ENCODE measurements at places on chromosomes 1 and 21. TPM values are rescaled to one million over a fixed set of nuclear protein-coding genes. Genes with fewer than 3 reads are reported as not detected.

Gene GNAT2
- total RNA-seq = 0.26 TPM

Gene UQCRH
- 258 TPM for total RNA-seq

Gene MIA3
- total RNA-seq = 57.9 TPM

GRCh38 chr1:193827516-193827915 lies 641.1 kb upstream of the B3GALT2 start:
- DNase-seq = no peak
- no peaks in the 10 kb centered on the region for H3K27me3 ChIP-seq
- no peak overlapping the region for H3K4me3 ChIP-seq
- no peaks in the 10 kb centered on the region for H3K36me3 ChIP-seq
- no peaks in the 10 kb centered on the region for H3K4me1 ChIP-seq

- H3K4me3 ChIP-seq = no peak overlapping the region
- H3K27ac ChIP-seq = no peak overlapping the region
- H3K27me3 ChIP-seq = peaks cover 2% of the 10 kb centered on the region
- peak; percentile 6 for DNase-seq
- peaks cover 3% of the 10 kb centered on the region for H3K4me1 ChIP-seq
- H3K36me3 ChIP-seq = no peaks in the 10 kb centered on the region
Measured at GRCh38 chr1:115179397-115180079, 90.2 kb upstream of the TSPAN2 start.

DNA sequence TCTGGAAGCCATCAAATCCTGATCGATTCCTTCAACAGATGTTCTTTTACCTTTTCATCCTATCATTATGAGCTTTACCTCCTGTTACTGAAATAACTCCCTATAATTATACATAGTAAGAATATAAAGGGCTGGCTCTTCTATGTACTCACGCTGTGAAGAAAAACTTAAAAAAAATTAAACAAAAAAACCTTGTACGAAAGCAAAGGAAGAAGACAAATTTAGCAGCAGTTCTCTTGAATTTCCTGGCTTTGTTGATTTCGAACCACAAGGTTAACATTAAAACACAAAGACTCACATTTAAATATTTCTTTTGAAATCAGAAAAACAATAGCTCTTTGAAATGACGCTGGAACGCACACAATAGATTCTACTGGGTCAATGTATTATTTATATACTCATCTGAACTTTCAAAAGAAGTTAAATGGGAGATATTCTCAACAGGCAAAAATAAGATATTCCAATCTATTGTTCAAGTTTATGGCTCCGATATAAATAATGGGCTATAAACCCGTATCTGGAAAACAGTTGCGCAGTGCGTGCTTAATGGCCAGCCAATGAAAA lies 13.6 kb upstream of the SPEN start:
- H3K36me3 ChIP-seq = peaks cover 7% of the 10 kb centered on the region
- peak overlapping the region; percentile 98 for H3K27ac ChIP-seq
- H3K4me3 ChIP-seq = peak overlapping the region; percentile 90

DNA sequence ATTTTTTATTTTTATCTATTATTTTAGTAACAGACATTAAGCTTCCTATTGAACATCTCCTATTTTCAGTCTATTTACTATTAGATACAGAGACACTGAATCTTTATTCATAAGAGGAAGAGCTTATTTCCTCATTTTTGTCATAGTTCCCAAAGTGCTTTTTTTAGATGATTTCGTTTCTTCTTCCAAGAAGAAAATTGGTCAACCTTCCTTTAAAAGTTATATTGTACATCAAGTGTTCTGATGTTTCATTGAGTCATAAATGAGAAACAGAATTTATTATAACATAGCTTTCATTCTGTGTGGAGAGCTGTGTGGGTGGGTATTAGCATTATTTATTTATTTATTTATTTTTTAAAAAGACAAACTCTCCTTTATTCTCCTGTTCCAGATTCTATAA lies 50.6 kb upstream of the BACH1 start:
- no peak overlapping the region for H3K4me3 ChIP-seq
- no peak overlapping the region for H3K27ac ChIP-seq
- peaks cover 22% of the 10 kb centered on the region for H3K27me3 ChIP-seq
- DNase-seq = no peak
- H3K4me1 ChIP-seq = peaks cover 13% of the 10 kb centered on the region
- H3K36me3 ChIP-seq = peaks cover 4% of the 10 kb centered on the region

DNA sequence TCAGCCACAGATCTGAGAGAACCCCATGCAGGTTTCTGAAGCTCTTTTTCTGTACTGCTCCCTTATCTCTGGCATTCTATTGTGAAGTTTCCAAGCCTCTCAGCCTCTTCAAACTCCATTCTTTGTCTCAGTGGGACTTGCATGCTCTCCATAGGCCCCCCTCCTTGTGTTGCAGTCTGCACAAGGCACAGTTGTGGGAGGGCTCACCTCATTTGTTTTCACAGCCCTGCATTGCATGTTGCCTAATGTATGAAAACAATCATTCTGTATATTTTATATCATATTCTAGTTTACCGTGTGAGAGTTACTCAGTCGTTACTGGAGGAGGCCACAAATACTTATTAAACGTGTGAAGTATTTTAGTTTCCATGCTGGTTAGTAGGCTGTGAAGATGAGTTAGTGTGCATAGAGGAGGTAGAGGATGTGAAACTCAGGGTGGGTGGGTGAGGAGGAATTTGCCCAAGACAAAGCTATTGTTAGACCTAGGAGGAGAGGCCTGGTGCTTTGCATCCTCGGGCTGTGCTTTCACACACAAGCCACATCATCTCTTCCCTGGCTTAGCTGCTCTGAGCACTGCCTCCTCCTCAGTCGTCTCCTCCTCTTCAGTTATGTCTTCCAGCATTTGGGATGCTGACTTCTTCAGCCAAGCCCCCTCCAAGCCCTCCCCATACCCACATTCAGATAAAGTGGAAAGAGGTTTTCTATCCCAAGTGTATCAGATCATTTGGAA lies 7.8 kb upstream of the CHI3L2 start:
- peaks cover 92% of the 10 kb centered on the region for H3K4me1 ChIP-seq
- no peaks in the 10 kb centered on the region for H3K27me3 ChIP-seq
- peaks cover 5% of the 10 kb centered on the region for H3K36me3 ChIP-seq
- peak; percentile 78 for DNase-seq
- peak overlapping the region; percentile 88 for H3K27ac ChIP-seq
- peak overlapping the region; percentile 30 for H3K4me3 ChIP-seq

DNA sequence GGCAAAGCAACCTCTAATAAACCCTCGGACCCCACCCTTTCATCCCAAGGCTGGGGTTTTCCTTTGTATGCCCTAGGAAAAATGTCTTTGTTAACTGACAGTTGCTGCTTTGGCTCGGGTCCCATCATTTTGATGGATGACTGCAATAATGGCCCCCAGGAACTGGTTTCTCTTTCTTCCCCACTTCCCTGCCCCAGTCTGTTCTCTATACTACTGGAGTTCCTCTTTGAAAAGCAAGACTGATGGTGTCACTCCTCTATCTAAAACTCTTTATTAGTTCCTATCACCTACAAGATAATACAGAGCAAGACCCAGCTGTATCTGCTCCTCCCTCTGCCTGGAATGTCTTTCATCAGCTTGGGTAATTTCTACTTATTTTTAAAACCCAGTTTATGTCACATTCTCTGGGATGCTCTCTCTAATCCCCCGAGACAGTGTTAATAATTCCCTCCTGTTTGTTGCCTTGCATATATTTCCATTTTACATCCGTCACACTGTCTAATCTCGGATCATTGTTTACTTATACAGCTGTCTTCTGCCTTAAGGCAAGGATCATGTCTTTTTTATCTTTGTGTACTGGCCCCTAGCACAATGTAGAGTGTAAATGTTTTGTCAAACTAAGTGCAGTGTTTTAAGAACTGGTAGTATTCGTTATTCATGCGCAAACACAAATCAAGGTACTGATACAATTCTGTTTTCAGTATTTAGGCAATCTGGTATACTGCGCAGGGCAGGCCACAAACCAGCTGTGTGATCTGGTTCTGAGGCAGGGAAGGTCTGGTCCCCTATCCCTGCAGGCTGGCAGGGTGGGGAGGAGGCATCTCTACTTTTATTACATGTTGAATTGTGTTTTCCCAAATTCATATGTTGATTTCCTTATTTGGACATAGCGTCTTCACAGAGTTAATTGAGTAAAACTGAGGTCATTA lies 16.1 kb downstream of the SLAMF1 start:
- peaks cover 87% of the 10 kb centered on the region for H3K36me3 ChIP-seq
- H3K27me3 ChIP-seq = no peaks in the 10 kb centered on the region
- peaks cover 94% of the 10 kb centered on the region for H3K4me1 ChIP-seq
- peak overlapping the region; percentile 65 for H3K4me3 ChIP-seq
- DNase-seq = no peak

DNA sequence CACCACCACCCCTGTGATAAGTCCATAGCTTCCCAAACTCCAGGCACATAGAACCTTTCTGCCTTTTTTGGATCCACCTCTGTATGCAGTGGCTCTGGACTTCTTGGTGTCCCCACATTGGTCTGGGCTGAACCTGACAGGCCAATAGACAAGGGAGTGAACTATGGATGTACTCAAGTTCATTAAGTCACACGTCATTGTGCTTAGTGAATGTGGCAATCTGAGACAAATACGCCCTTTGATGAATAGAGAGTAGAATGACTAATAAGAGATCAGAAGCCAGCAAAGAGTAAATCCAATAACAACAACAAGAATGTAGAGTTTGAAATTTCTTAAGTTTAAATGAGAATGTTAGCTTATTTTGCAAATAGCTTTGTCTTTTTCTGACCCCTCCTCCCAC lies 114.8 kb downstream of the ST6GALNAC3 start:
- no peak overlapping the region for H3K4me3 ChIP-seq
- H3K27ac ChIP-seq = no peak overlapping the region
- H3K36me3 ChIP-seq = no peaks in the 10 kb centered on the region
- no peak for DNase-seq
- no peaks in the 10 kb centered on the region for H3K27me3 ChIP-seq

DNA sequence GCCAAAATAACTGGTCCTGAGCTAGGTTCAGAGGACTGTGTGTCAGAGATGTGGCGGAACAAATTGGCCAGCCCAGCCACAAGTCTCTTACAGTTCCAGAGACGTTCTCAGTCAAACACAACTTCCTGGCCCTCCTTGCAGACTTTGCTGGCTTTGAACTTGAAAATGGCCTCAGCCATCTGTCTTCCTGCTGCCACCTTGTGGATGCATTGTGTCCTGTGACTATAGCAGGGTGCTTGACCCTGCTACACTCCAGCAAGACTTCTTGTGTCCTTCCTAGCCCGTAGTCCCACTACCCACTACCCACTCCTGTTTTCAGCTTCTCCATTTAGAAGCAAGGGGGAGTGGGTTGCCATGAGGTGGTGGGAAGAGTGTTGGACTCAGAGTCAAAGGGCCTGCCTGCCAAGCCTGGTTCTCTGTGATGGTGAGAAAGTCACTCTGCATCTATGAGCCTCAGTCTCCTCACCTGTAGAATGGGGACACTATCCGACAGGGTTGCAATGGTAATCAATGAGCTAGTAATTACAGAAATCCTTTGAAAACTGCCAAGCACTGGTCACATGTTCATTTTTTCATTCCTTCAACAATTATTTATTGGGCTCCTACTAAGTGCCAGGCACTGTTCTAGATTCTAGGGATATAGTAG lies 109.9 kb downstream of the IGSF21 start:
- DNase-seq = peak; percentile 31
- no peak overlapping the region for H3K27ac ChIP-seq
- no peaks in the 10 kb centered on the region for H3K4me1 ChIP-seq

- peak overlapping the region; percentile 77 for H3K27ac ChIP-seq
- peak; percentile 69 for DNase-seq
- H3K4me3 ChIP-seq = peak overlapping the region; percentile 83
Measured at GRCh38 chr1:9909234-9910046, 629 bp downstream of the CTNNBIP1 start.

GRCh38 chr1:53295726-53296116 lies 32.1 kb downstream of the LRP8 start:
- H3K27me3 ChIP-seq = no peaks in the 10 kb centered on the region
- no peak for DNase-seq
- H3K4me3 ChIP-seq = no peak overlapping the region

GRCh38 chr1:101632548-101633272 lies 364.0 kb downstream of the OLFM3 start:
- no peak overlapping the region for H3K27ac ChIP-seq
- H3K4me1 ChIP-seq = no peaks in the 10 kb centered on the region
- H3K27me3 ChIP-seq = peaks cover 2% of the 10 kb centered on the region

- H3K27ac ChIP-seq = no peak overlapping the region
- no peak overlapping the region for H3K4me3 ChIP-seq
- no peaks in the 10 kb centered on the region for H3K4me1 ChIP-seq
- peaks cover 50% of the 10 kb centered on the region for H3K27me3 ChIP-seq
Measured at GRCh38 chr1:65793359-65793732, 651 bp downstream of the PDE4B start.

DNA sequence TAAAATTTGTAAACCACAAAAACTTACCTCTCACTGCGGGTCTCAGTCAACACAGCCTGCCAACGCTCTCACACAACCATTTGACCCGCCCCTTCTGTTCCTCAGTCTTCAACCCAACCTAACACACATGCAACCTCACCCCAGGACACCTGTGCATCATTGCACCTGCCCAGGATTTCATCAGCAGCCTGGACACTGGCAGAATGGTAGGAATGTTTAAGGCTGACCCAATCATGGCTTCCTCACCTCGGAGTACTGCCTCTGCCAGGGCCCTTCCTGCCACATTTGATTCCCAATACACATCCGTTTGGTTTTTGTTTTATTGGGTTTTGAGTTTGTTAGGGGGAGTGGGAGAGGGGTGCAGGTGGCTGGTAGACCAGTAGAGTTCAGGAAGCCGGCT lies 40.7 kb downstream of the TOMM20 start:
- H3K4me1 ChIP-seq = peaks cover 15% of the 10 kb centered on the region
- H3K4me3 ChIP-seq = no peak overlapping the region
- H3K27ac ChIP-seq = no peak overlapping the region
- no peak for DNase-seq
- peaks cover 3% of the 10 kb centered on the region for H3K27me3 ChIP-seq
- no peaks in the 10 kb centered on the region for H3K36me3 ChIP-seq

DNA sequence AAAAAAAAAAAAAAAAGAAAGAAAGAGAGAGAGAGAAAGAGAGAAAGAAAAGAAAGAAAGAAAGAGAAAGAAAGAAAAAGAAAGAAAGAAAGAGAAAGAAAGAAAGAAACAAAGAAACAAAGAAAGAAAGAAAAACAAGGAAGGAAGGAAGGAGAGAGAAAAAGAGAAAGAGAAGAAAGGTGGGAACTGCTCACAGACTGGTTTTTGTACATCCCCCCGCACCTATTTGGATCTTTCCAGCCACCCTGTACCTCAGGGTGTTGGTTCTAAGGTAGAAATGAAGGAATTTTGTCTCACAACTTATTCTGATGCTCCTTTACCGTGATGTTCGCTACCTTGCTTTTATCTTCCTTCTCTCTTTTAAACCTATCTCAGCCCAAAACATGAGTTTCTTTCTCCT lies 43.3 kb upstream of the RGS18 start:
- no peaks in the 10 kb centered on the region for H3K27me3 ChIP-seq
- no peak for DNase-seq
- H3K4me3 ChIP-seq = no peak overlapping the region
- no peaks in the 10 kb centered on the region for H3K36me3 ChIP-seq
- H3K4me1 ChIP-seq = no peaks in the 10 kb centered on the region
- H3K27ac ChIP-seq = no peak overlapping the region

GRCh38 chr1:76949503-76949902 lies 82.2 kb downstream of the ST6GALNAC5 start:
- no peak overlapping the region for H3K4me3 ChIP-seq
- H3K36me3 ChIP-seq = no peaks in the 10 kb centered on the region
- peaks cover 2% of the 10 kb centered on the region for H3K27me3 ChIP-seq
- H3K27ac ChIP-seq = no peak overlapping the region
- no peak for DNase-seq
- no peaks in the 10 kb centered on the region for H3K4me1 ChIP-seq

Measured in activated CD4-positive, alpha-beta T cell treated with anti-CD3 and anti-CD28 coated beads for 36 hours (primary cell).